ENCODE measurements at places on chromosomes 7 and 10. TPM values are rescaled to one million over a fixed set of nuclear protein-coding genes. Genes with fewer than 3 reads are reported as not detected.

- DNase-seq, result no peak
Observed at GRCh38 chr7:132480534-132480933, 95.7 kb downstream of the PLXNA4 start.

DNA sequence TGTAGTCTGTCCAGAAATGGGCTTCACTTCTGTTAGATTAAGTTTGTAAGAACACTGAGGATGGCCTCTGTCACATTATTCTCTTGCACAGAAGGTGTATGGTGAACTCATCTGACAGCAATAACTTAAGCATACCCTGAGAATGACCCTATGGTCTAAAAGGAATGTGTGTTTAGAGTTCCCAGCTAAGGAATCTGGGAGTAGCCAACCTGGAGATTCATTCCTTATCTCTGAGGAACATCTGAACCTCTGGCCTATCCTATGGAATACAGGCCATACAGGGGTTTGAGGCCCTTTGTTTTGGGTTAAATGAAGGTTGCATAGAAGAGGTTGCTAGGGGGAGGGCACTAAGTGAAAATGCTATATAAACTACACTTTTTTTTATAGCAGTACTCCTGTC lies 41.4 kb downstream of the LAMB4 start:
- no peak for DNase-seq

GRCh38 chr10:21161647-21162046 lies 264.5 kb upstream of the NEBL start:
- no peak for DNase-seq

DNA sequence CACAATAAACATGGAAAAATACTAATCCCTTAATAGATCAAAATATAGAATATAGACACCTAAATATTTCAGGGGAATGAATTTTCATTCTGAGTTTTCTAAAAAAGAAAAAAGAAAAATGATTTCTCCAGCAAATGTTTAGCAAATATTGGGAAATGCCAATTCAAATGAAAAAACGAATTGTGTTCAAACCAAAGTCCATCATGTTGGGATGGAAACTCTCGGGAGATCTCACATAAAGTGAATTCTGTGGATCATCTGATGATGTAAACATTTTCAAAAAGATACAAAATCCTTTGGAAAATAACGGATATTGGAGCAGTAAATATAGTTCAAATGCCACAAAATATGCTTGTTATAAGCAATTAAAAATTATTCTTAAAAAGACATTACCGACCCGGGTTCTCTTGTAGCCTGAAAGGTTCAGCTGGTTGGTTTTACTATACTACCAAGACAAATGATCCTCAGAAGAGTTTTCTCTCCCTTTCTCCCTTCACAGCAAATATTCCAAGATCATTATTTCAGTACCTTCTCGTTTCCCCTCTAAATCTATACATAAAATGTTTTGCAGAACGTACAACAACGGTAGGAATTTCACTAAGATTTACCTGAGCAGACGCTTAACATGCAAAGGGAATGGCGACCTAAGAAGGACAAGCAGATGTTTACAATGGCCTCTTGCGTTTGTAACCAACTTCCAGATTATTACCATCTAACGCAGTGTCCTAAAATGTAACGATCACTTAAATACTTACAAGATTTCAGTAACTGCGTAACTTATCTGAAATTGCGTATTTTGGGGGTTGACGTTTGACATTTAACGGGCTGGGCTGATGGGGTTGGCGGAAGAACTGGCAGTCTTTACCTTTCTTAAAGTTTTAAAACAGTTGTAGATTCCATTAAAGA lies 2.5 kb downstream of the HOXA13 start:
- DNase-seq, result no peak

DNA sequence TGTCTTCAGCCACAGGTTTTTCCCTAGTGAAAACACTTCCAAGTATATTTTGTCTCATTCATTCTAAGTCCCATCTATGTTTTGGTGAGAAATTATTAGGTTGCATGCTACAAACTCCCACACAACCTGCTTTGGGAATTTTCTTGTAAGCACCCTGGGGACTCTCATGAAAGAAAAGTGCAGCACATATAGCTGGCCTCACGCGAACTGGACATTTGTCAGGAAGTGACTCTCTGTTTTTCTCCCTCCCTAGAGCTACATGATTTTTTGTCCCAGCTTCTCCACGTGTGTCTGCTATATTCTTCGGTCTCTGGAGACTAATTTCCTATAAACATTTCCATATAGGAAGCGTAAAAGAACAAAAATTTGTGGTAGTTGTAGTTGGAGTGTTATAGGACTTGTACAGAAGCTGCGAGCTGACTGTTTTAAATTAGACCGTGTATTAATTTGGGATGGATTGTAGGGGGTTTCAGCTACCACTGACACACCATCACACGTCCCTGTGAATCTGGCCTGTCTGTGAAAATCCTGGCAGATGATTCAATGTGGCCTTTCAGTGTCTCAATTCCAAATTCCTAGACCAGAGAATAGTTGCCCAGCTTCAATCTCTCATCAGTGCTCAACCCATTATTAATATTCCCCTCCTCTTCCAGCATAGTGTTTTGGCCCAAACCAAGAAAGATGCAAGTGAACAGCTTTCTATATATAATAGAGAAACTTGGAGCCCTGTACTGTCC lies 40.2 kb downstream of the ARL4A start:
- no peak for DNase-seq

GRCh38 chr7:49624611-49625010 lies 148.8 kb upstream of the VWC2 start:
- DNase-seq, result no peak

GRCh38 chr10:123788981-123789380 lies 102.6 kb downstream of the CPXM2 start:
- no peak for DNase-seq

- DNase-seq, result no peak
Observed at GRCh38 chr10:44143556-44143955, 241.3 kb downstream of the CXCL12 start.

DNA sequence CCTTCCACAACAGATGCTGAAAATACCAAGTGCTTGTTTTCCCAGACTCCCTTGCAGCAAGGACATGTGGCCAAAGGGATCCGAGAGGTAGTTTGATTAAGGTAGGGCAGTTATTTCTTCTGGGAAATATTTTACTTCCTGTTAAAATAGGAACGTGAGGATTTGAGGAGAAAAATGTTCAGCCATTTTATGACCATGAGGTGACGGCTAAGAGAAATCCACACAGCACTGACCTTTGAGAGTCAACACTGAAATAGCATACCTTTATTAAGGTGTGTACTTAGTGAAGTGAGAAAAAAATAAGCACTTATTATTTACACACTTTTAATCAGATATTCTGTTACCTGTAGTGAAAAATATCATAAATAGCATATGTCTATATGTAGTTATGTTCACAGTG lies 133.9 kb downstream of the PPP1R3A start:
- no peak for DNase-seq

- DNase-seq, result no peak
Observed at GRCh38 chr7:45161138-45161537, 3.5 kb downstream of the RAMP3 start.

GRCh38 chr7:111071556-111071955 lies 19.4 kb upstream of the LRRN3 start:
- DNase-seq, result no peak

TRIM50 gene
- total RNA-seq, result not detected

TMEM270 gene
- total RNA-seq, result not detected

TTYH3 gene
- 36.1 TPM for total RNA-seq

AFAP1L2 gene
- 18.8 TPM for total RNA-seq

HERPUD2 gene
- 33.4 TPM for total RNA-seq

AQP1 gene
- total RNA-seq, result 685 TPM

PRDX3 gene
- total RNA-seq, result 125 TPM

ARF5 gene
- 159 TPM for total RNA-seq

CLCN1 gene
- total RNA-seq, result not detected

HEPACAM2 gene
- total RNA-seq, result not detected

CLDN3 gene
- total RNA-seq, result not detected
